ENCODE measurements at places on chromosomes 12 and 14.

GRCh38 chr12:109910969-109911348, 10.9 kb downstream of the TCHP start:
- no peak for DNase-seq

DNA sequence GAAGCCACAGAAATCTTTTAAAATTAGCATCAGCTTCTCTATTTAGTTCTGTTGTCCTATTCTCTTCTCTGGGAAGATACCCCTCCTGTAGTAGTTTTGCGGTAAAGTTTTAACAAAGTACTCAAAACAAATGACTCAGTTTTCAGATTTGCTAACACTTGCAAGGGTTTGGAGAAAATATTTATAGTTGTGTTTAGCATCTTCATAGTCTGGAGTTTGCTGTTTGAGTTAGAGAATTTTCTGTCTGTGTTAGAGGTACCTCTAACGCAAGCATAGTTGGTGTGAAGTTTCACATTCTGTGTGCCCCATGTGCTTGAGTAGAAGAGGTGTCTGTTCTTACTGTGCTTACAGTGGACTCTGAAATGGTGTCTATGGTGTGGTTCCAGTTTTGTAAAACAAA, 36.0 kb downstream of the ANKRD9 start:
- DNase-seq = no peak

DNA sequence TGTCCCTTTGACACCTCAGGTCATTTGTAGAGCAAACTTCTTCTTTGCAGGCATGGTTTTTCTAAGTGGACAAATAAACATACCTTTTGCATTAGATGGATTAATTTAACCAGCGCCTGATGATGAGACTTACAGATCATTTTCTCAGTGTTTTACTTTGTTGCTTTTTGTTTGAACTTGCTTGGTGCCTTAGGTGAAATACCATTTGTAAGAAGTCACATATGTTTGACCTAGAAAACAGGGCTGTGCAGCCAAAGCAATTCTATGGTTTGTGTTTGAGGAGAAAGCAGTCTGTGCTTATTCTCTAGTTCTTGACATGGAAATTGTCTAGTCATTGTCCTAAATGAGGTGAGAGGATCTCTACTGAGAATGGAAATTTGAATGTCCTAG, 111.1 kb downstream of the DIP2B start:
- DNase-seq = no peak

DNA sequence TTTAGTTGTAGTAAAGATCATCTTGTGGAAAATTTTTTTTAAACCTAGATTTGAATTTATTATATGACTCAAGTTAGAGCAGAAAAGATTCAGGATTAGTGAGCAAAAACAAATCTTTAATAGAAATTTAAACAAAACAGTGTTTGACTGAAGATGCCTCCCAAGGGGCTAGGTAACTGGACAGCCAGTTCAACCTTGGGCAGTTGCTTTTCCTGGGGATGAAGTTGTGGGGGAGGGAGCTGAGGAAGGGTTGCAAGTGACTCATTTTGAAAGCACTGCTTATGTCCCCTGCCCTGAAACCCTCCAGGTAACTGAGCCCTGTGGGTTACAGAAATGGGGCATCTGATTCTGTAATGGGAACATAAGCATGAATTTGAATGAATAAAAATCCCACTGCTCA, 13.1 kb downstream of the CFAP54 start:
- no peak for DNase-seq

GRCh38 chr12:56257491-56258067, 605 bp downstream of the ANKRD52 start:
- no peak for DNase-seq

- DNase-seq = no peak
Observed at GRCh38 chr12:51864833-51865670, 16.5 kb upstream of the FIGNL2 start.

DNA sequence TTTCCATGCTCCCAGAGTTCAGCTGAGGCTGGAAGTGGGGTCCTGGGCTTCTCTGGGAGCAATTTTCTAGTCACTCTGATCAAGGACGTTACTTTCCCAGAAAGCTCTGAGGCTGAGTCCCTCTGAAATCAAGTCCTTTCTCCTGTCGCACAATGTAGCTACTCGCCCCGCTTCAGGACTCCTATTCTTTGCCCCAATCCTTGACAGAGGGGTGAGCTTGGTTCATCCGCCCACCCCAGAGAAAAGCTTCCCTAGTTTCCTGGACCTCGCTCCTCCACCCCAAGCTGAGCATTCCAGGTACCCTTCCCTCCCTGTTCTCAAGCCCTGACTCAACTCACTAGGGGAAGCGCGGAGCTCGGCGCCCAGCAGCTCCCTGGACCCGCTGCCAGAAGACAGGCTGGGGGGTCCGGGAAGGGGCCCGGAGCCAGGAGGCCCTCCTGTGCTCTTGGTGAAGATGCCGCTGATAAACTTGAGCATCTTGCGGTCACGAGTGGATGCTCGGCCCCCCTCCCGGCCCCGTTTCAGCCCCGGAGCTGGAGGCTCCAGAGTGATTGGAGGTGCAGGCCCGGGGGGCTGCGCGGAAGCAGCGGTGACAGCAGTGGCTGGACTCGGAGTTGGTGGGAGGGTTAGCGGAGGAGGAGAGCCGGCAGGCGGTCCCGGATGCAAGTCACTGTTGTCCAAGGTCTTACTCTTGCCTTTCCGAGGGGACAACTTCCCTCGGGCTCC, 1.6 kb downstream of the AGAP2 start:
- no peak for DNase-seq

- DNase-seq = no peak
Observed at GRCh38 chr14:73244541-73245290, 7.4 kb downstream of the PAPLN start.

DNA sequence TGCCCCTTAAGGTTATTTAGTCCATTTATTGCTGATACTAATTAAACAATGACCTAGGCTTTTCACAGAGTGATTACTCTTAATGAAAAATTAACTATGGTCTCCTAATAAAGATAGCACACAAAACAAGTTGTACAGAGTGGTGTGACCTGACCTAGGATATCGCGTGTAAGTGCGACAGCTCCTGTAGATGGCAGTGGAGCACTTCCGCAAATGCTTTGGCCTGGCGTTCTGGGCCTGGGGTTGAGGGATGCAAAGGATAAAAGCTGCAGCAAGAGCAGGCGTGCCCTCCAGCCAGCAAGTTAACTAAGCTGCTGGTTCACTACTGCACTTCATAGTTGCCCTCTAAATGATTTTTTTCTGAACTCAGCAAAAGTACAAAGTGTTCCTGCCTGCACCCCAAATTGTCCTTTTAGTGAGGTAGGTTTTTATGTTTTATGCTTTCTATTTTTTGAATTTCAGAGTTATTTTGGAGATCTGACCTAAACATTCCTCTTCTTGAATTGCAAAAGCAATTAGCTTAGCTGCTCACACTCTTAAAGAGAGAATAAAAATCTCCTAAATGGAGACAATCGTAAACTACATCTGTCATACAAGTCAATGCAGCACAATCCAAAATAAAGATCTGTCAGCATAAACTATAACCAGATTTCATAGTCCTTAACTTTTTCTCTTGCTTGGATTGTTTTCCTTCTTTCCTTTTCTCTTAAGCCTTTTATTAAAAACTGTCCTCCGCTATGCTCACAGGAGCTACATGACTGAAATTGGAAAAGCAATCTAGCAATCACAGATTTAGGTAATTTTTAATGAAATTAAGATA, 379.6 kb downstream of the LRIG3 start:
- DNase-seq = peak; percentile 91

GRCh38 chr14:61321385-61322010, at the start of gene PRKCH:
TSS of gene PRKCH (plus strand) at chr14:61321579. CDS start at chr14:61322102, 523 bp downstream.
- DNase-seq = no peak

DNA sequence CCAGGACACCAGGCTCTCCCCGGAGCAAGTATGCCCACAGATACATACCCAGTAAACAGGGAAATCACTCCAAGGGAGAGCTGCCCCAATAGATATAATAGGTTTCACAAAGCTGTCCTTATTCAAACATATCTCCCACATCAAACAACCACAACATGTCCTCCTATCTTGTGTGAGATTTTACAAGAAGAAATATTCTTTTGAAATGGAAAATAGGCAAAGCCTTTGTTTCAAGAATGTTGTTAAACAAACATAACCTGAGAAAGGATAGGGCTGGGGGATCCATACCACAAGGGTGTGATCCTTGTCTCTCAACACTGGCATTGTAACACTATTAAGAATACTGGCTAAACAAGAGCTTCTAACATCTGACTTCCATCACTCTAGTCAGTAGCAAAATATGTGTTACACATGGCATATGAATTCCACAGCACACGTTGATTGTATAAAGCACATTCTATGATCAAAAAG, 32.9 kb downstream of the LGR5 start:
- DNase-seq = no peak

GRCh38 chr12:18643681-18644080, 94.1 kb downstream of the PLCZ1 start:
- no peak for DNase-seq

- DNase-seq = no peak
Observed at GRCh38 chr14:80136358-80136757, 74.9 kb downstream of the DIO2 start.

GRCh38 chr12:24586293-24586692, 362.6 kb downstream of the BCAT1 start:
- DNase-seq = no peak

DNA sequence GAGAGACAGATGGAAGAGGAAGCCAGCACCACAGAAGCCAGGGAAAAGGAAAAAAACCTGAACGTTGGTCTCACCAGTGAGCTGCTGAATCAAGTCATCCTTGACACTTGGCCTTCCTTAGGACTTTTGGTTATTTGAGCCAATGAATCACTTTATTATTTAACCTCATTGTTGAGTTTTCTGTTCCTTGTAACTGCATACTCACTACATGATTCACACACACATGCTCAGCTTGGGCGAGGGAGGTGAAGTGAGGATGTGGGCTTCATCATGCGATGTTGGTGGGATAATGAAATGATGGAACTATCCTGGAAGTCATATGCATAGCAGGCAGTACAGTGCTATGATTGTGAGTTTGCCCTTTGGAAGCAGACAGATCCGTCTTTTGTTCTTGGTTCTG, 40.6 kb upstream of the RPH3A start:
- DNase-seq = no peak

DNA sequence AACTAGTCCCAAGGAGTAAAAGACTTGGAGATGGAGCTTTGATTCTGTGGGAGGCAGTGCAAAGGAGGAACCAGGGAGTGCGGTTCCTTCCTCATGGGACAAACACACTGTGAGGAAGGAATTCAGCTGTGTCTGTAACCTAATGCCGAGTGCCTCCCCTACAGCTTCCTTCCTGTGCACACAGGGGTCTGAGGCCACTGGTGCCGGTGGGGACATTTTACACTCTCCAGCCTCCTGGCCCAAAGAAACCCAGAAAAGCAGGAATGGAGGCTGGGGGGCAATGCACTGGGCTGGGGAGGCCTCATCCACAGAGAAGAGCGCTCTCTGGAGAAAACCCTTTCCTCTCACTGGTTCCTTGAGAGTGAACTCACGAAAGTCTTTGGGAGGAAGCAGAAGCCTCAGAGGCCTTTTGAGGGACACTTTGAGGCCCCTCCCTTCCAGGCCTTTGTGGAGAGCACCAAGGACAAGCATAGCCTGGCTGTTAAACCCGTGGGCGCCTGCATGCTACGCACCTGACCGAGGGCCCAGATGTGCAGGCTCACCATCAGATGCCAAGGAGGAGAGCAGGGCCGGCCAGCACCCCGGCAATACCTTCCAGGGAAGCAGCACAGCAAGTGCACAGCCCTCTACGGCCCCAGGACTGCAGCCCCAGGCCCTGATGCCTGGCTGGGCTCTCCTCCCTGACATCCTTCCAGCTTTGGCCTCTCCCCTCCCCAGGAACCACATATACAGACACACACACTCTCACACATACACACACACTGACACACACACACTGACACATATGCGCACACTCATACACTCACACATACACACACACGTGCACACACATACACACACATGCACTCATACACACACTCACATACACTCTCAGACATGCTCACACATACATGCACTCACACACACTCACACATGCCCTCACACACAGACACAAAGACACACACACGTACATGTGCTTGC, 52.0 kb downstream of the NFKBIA start:
- DNase-seq = no peak

DNA sequence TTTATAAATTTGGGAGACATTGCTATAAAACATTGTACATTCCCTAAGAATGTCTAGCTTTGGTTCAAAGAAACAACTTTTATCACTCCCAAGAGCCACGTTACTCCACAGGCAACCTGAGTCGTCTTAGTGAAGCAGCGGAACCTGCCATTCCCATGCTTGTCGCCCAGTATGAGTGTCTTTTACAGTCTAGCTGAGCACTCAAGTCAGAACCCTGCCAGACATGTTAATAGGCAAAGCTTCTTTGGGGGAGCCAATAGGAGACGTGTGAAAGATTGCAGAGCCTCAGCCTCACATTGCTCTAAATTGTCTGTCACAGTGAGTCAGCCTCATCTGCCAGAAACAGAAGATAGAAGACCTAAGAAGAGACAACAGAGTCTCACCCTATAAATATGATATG, 541.6 kb upstream of the FLRT2 start:
- no peak for DNase-seq

DNA sequence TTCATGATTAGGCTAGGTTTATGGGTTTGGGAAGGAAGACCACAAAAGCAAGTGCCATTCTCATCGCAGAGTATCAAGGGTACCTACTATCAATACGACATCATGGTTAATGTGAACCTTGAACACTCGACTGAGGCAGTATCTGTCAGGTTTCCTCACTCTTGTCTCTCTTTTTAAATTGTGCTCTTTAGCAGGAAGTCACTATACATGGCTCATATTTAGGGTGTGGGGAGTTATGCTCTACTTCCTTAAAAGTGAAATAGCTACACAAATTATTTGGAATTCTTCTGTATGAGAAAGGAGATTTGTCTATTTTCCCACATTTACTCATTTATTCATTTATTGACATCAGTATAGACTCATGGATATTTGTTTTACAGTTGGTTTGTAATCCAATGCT, 5.9 kb upstream of the CLEC4E start:
- no peak for DNase-seq

DNA sequence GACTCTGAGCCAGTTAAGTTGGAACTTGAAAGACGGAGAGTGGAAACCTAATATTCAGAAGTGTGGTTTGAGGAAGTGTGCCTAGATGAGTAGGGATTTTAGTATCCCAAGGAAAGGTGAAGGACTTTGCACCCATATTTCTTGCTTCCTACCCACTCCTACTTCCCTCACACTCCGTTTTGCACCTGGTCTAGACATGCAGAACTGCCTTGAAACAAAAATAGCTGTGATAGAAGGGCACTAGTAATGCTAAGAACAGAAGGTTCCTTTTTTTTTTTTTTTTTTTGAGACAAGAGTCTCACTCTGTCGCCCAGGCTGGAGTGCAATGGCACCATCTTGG, 732 bp upstream of the ARF3 start:
- DNase-seq = no peak

- DNase-seq = no peak
Observed at GRCh38 chr12:89517720-89518119, 6.9 kb downstream of the GALNT4 start.

DNA sequence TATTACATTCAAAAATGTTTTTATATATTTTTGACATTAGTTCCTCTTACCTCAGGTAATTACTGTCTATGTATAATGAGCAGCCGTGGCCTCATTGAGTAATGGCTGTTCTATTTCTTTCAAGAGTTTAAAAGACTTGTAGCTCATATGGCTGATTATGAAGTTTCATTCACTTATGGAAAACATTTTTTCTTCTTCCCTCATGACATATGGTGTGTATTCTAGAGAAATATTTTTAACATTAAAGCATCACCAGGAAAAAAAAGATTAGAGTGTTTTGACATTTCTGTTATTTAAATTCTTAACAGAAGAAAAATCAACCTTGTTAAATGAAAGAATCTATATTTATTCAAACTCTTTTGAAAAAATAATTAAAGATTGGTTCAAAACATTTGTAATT, 422.4 kb downstream of the TMEM117 start:
- DNase-seq = no peak

GRCh38 chr14:79375356-79375755, 835.9 kb downstream of the DIO2 start:
- no peak for DNase-seq

GRCh38 chr12:8493084-8493483, 20.2 kb upstream of the CLEC4D start:
- no peak for DNase-seq
